ENCODE measurements at places on chromosomes 6 and 20. TPM values are rescaled to one million over a fixed set of nuclear protein-coding genes. Genes with fewer than 3 reads are reported as not detected.

GRCh38 chr6:127471379-127472255 lies 12.4 kb upstream of the KIAA0408 start:
- no peak for DNase-seq

DNA sequence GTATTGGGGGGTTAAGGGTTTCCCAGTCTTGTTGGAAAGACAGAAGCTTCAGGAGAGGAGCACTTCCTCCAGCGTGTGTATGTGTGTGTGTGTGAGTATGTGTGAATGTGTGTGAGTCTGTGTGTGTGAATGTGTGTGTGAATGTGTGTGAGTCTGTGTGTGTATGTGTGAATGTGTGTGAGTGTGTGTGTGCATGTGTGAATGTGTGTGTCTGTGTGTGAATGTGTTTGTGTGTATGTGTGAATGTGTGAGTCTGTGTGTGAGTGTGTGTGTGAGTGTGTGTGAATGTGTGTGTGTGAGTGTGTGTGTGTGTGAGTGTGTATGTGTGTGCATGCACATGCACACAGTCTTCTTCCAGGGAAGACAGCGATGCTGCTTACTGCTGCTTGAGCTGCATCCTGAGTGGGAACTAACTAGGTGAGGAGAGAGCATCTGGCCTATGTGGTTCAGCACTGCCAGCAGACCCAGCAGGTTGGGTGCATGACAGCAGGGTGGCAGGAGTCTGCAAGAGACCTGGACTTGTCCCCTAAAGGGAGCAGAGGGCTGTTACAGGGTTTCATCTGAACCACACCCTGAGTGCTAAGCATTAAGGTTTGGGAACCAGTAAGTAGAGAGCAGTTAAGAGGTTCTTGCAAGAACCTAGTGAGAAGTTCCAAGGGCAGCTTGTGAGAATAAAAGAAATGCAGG lies 22.7 kb upstream of the CCND3 start:
- DNase-seq: no peak

DNA sequence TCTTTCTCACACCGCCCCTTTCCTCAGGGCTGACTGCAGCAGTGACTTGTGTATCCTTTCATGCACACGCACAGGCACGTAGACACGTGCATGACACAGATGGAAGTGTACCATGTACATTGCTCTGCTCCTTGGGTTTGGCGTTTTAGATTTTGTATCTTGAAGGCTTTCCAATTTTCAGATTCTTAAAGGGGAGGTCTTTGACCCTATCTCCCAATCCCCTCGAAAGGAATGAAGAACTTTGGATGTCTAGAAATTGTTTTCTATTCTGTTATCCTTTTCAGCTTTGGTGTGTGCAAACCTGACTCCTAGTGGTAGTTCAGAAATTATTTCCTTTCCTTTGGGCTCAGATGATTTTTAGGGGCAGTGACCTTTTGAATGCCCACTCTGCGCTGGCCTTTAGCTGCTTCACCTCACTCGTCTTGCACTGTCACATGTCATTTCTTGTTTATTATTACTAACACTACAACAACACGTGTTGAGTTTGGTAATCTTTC lies 63.0 kb downstream of the HIVEP1 start:
- DNase-seq: no peak

DNA sequence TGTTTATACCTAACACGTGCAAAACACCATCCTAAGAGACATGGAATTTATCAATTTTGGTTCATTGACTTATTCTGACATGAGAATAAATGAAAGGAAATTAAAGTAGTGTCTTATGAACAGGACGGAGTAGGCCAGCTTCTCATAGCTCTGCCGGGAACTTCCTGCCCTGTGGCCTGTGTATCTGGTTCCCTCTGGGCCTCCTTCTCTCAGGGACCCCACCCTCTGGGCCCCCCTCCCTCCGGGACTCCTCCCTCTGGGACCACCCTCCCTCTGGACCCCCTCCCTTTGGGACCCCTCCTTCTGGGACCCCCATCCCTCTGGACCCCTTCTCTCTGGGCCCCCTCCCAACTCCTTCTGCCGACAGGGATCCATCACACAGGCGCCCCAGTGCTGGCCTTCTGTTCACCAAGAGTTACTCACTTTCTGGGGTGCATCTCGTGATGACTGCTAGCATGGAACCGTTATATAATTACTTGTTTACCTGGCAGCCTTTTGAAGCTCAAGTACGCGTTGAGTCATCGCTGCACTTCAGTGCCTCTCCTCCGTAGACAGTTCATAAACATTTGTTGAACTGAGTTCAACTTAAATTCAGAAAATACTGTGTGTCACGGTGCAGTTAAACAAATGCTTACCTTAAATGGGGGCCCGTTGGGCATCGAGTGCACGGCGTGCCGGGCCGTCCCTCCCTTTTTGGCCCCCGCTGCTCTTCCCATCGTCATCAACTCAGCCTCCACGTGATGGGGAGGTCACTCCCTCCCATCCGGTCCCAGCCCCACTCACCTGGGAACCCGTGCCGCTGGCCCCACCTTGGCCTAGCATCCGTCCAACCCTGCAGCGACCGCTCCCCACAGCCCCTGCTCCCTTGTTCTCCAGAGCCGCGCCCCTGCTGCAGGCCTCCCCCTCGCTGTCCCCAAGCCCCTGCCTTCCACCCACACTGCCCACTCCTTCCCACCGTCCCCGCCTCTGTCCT lies 8.1 kb downstream of the CCR6 start:
- DNase-seq: no peak

DNA sequence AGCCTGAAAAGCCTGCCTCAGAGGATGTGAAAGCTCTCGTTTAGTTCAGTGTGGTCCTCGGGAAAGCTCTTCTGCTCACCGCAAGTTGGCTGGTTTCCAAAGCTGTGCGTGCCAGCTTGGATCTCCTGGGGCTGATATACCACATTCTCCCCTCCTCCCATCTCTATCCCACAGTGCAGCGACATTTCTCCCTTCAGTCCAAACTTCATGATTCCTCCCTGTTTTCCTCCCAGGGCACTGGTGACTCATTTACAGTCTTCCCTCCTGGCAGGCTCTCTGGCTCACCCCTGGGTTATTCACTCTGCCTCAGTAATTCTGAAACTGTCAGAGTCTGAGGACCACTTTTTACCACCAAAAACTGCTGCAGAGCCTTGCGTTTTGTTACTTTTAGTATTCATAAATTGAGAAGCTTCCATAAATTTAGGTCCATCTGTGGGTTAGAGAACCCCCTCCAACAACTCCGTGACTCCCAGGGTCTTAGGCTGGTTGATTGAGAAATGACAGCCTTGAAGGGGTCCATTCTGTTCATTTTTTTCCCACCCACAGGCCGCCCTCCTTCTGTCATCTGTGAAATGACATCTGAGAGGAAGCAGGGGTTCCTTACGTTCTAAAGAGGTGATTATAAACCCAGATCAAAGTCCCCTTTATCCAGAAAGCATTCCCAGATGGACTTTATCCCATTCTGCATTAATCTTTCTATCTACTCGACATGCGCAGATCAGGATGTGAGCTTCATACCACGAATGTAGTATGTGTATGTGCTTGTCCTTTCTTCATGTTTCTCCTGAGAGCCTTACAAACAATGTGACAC lies 6.1 kb downstream of the TRIM10 start:
- DNase-seq: peak; percentile 82

DNA sequence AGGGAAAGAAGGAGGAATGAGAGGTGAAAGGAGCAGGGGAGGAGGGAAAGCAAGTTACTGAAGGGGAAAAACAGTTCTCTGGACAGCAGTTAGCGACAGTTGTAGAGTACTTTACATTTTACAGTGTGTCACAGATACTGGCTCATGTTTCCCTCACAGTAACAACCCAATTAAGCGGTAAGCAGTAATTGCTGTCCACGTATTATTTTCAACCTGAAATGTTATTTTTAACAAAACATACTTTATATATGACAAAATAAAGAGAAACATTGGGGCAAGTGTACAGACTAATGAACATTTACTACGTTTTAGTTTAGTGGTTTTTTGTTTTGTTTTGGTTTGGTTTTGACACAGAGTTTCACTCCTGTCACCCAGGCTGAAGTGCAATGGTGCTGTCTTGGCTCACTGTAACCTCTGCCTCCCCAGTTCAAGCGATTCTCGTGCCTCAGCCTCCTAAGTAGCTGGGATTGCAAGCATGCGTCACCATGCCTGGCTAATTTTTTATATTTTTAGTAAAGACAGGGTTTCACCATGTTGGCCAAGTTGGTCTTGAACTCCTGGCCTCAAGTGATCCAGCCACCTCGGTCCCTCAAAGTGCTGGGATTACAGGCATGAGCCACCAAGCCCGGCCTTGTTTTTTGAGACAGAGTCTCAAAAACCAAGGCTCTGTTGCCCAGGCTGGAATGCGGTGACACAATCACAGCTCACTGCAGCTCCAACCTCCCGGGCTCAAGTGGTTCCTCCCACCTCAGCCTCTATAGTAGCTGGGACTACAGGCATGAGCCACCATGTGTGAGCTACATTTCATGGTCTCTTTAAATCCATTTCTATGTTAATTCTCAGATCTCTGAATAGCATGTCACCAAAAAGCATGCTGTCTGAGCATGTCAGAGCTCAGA lies 22.6 kb upstream of the BTN3A2 start:
- peak; percentile 73 for DNase-seq

GRCh38 chr6:16209539-16209938 lies 28.8 kb upstream of the GMPR start:
- no peak for DNase-seq

- DNase-seq: no peak
Measured at GRCh38 chr20:49501917-49502316, 19.4 kb upstream of the KCNB1 start.

DNA sequence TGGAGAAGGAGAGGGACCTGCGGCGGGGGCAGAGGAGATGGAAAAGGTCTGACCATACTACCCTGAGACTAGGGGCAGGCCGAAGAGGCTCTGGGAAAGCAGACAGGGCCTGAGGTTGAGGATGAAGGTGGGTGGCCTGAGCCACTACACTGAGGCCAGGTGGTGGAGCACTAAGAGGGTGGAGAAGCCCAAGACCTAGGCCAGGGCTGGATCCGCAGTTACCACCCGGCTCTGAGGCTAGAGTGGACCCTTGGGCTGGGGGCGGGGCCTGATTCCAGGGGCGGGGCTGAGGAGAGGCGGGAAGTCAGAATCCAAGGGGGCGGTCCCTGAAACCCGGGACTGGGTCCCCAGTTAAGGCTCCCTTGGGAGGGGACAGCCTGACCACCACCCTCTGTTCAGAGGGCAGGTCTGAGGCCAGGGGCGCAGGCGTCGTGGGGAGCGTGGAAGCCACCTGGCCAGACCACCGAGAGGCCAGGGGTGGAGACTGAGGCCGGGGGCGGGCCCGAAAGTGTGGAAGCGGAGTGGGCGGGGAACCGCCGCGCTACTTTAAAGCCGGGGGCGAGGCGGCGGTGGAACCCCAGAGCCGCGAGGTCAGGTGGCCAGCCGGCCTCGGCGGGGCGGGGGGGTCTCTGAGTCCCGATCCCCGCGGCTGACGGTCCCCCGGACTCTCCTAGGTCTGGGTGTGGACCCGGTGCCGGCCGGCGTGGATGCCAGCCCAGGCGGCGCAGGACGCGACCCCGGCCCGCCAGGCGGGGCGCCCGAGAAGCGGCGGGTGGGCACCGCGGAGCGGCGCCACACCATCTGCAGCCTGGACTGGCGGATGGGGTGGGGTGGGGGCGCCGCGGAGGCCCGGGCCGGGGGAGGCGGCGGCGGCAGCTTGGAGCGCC lies 8.3 kb downstream of the CCM2L start:
- DNase-seq: no peak

DNA sequence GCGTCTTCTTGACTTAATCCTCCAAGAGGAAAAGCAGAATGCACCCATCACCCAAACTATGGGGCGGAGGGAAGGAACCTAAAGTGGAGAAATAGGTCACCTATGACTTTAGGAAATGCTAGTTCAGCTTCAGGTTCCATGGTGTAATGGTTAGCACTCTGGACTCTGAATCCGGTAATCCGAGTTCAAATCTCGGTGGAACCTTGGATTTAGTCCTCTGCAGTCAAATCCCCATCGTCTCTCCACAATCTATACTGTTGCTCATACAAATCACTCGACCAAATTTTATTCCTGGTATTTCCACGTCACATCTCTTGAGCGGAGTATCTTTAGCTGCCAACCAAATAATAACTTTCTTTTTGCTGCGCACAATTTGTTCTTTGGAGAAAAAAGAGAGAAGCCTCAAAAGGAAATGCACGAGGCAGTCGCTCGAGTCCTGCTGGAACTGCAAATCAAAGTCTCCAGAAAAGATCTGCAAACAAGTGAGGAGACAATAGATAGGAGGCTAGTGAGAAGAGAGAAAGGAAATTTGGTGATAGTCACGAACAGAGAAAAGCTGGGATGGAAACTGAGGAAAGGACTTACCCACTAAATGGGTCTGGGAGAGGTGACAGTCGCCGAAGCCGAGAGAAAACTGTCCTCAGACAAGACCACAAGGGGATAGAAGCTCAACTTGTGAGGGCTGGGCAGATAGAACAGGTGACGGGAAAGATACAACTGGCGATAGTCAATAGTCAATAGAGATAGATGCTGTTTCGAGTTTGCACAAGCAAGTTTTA lies 16.6 kb downstream of the POM121L2 start:
- peak; percentile 90 for DNase-seq

- DNase-seq: no peak
Measured at GRCh38 chr20:40714109-40714508, 25.1 kb upstream of the MAFB start.

GRCh38 chr20:23320317-23320716 lies 30.3 kb upstream of the NXT1 start:
- no peak for DNase-seq

GRCh38 chr6:29200767-29201662 lies 30.3 kb downstream of the OR2J2 start:
- DNase-seq: no peak

DNA sequence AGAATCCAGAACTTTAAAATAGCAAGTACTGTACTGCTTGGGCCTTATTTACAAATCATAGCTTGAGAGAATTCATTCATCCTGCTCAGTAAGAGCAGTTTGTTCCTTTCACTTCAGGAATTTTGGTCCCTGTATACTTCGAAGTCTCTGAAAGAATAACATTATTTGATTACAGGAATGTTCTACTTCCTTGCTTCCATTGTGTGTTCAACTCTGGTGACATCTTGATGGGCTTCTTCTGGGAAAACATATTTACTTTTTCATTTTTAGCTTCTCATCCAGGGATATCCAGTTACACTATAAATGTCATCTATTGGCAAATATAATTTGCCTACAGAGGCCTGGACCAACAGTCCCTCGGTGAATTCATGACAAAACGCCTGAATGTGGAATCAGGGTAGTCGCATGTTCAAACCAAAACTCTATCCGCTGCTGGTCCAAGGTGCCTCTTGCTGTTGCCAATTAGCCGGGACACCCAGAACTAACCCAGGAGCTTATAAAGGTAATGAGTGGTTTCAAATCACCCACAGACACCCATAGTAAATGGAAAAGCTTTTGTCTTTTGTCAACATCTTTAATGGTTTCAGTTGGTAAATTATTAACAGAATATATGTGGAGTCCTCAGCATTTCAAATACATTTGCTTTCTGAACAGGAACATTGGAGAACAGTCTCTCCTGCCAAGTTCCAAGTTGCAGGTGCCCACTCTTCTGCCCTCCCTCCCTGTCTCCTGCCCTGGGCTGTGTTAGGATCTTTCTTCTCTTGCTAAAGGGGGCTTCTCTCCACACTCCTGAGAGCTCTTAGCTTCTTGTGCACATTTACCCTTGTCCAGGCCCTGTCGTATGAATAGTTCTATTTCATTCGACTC lies 162.5 kb upstream of the CITED2 start:
- no peak for DNase-seq

GRCh38 chr6:46251583-46252339 lies 81.0 kb upstream of the ENPP5 start:
- DNase-seq: no peak

The HSD17B8 gene
- total RNA-seq: 1.2 TPM

The GSTA1 gene
- 0.50 TPM for total RNA-seq

The SAMHD1 gene
- 28.0 TPM for total RNA-seq

The NKX2-4 gene
- total RNA-seq: not detected

The BANF2 gene
- not detected for total RNA-seq

Measured in HFFc6 (cell line).